ENCODE measurements at places on chromosomes 1 and 21. TPM values are rescaled to one million over a fixed set of nuclear protein-coding genes. Genes with fewer than 3 reads are reported as not detected.

CPT2 gene
- total RNA-seq, result 27.4 TPM

FCRL2 gene
- not detected for total RNA-seq

DEPDC1 gene
- 14.7 TPM for total RNA-seq

CD1E gene
- total RNA-seq, result not detected

OR2T27 gene
- total RNA-seq, result not detected

TCEA3 gene
- 3.6 TPM for total RNA-seq

CFHR3 gene
- not detected for total RNA-seq

DCST1 gene
- total RNA-seq, result not detected

Measured in cardiac atrium fibroblast (primary cell).